ENCODE measurements at places on chromosomes 3 and 15.
A peak's percentile ranks its signal among the peaks of the same experiment; 100 is the strongest.

DNA sequence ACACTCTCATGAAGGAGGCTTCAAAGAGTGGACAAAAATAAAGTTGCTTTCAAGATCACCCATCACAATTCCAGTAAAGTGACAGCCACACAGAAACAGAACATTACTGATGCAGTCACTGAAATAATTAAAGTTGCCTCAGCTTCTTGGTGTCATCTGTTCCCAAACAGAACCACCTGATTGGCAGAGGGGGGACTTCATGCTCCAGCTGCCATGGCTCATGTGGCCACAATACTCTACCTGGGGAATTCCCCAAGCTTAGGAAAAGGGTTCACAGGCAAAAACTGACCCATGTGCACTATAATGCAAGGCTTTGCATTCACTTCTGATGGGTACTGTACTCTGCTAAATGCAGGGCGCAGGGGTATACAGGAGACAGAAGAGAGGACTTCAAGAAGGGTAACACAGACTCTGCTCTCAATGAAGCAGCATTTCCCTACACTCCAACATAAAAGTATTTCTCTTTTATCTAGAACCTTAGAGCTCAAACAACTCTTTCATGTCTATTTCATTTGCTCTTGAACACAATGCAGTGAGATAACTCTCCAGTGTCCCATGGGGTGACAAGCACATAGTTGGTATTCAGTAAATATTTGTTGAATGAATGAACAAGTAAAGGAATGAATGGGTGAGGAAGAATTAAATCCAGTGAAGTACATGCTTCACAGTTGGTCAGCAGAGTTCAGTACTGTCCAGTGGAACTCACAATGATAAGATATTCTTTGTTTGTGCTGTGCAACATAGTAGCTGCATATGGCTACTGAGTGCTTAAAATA, 8.6 kb upstream of the CTNNB1 start:
- H3K4me3 ChIP-seq: no peak overlapping the region
- no peaks in the 10 kb centered on the region for H3K27me3 ChIP-seq
- DNase-seq: no peak
- H3K36me3 ChIP-seq: no peaks in the 10 kb centered on the region
- no peak overlapping the region for H3K27ac ChIP-seq
- H3K4me1 ChIP-seq: no peaks in the 10 kb centered on the region

DNA sequence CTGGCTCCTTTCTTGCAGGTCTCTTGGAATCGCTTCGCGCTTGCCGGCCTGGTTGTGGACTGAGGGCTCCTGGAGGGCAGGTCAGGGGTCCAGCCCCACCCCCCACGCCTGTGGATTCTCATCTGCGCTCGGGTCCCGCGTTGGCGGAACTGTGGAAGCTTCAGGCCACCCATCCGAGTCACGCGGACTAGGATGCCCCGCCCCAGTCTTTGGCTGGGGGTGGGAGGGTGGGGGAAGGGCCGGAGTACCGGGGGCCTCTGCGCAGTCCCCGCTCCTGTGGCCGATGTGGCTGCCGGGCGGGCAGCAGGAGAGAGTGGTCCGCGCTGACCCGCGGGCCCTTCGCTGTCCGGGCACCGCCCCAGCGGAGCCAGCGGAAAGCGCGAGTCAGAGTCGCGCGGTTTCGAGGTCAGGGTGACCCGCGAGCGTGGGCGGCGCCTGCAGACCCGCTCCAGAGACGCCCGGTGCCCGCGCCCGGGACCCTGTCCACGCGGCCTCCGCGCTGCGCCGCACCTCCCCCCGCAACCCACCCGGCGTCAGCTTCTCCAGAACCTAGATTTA, 114.2 kb downstream of the KLF13 start:
- H3K4me1 ChIP-seq: peaks cover 9% of the 10 kb centered on the region
- H3K27me3 ChIP-seq: no peaks in the 10 kb centered on the region
- DNase-seq: peak; percentile 71
- peak overlapping the region; percentile 61 for H3K27ac ChIP-seq

- H3K36me3 ChIP-seq: no peaks in the 10 kb centered on the region
- H3K27ac ChIP-seq: no peak overlapping the region
- DNase-seq: no peak
- H3K27me3 ChIP-seq: no peaks in the 10 kb centered on the region
- H3K4me3 ChIP-seq: no peak overlapping the region
Measured at GRCh38 chr15:62301993-62302675, 137.0 kb upstream of the C2CD4B start.

GRCh38 chr3:126994661-126995245, 11.8 kb downstream of the PLXNA1 start:
- H3K36me3 ChIP-seq: no peaks in the 10 kb centered on the region
- no peaks in the 10 kb centered on the region for H3K27me3 ChIP-seq
- no peak for DNase-seq
- H3K4me1 ChIP-seq: no peaks in the 10 kb centered on the region
- H3K4me3 ChIP-seq: no peak overlapping the region

- no peak overlapping the region for H3K4me3 ChIP-seq
- H3K4me1 ChIP-seq: no peaks in the 10 kb centered on the region
- H3K36me3 ChIP-seq: no peaks in the 10 kb centered on the region
- no peak overlapping the region for H3K27ac ChIP-seq
- no peaks in the 10 kb centered on the region for H3K27me3 ChIP-seq
- no peak for DNase-seq
Measured at GRCh38 chr3:35864871-35865270, 225.5 kb downstream of the ARPP21 start.

- no peak overlapping the region for H3K27ac ChIP-seq
- H3K27me3 ChIP-seq: no peaks in the 10 kb centered on the region
- no peaks in the 10 kb centered on the region for H3K4me1 ChIP-seq
- no peak overlapping the region for H3K4me3 ChIP-seq
- no peaks in the 10 kb centered on the region for H3K36me3 ChIP-seq
Measured at GRCh38 chr3:140007081-140007480, 72.1 kb downstream of the CLSTN2 start.

DNA sequence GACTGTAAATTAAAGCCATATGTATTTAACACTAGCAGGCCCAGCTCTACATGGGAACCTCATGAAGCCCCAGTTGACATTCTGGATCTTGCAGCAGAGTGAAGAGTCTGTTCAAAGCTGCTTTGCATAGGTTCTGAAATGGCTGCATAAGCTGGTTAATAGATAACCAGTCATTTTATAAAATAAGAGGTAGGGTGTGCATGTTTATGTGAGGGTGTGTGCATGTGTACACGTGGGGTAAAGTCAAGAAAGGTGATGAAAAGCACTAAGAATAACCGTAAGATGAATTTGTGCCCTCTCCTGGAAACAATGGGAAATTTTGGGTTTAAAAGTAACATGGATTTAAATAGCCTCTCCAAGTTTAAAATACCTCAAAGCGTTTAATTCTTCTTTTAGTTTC, 33.0 kb downstream of the PAQR9 start:
- H3K4me1 ChIP-seq: no peaks in the 10 kb centered on the region
- DNase-seq: no peak
- H3K4me3 ChIP-seq: no peak overlapping the region
- H3K36me3 ChIP-seq: no peaks in the 10 kb centered on the region
- H3K27me3 ChIP-seq: no peaks in the 10 kb centered on the region
- H3K27ac ChIP-seq: no peak overlapping the region

- no peak for DNase-seq
- H3K27ac ChIP-seq: no peak overlapping the region
Measured at GRCh38 chr3:107574650-107575049, 51.9 kb downstream of the BBX start.

GRCh38 chr15:60039316-60039715, 35.2 kb downstream of the FOXB1 start:
- H3K4me3 ChIP-seq: no peak overlapping the region
- H3K27me3 ChIP-seq: no peaks in the 10 kb centered on the region
- H3K27ac ChIP-seq: no peak overlapping the region
- H3K4me1 ChIP-seq: no peaks in the 10 kb centered on the region

DNA sequence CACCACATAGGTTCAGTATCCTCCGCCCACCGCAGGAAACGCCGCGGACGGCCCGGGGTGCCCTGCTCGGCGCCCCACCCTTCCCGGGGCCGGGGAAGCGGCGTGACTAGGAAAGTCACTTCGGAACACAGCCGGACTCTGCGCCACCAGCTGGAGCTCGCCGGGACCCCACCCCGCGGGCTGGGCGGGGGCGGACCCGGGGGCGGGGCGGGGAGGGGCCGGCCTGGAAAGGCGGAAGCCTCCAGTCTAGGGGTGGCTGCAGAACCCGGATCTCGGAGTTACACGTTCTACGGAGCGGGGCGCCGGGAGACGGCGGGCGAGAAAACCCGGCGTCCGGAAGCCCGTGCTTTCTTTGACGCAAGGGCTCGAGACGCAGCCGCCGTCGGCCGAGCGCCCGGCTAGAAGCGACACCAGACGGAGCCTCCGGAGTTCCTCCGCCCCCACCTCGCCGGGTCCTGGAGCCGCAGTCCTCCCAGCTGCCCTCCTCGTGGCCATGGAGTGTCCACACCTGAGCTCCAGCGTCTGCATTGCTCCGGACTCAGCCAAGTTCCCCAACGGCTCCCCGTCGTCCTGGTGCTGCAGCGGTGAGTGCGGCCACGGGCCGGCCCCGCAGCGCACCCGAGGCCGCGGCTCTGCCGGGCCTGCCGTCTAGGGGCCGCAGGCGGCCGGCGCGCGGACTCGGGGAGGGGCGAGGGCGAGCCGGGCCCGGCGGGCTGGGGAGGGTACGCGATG, at the start of gene USP3:
Gene USP3 (plus strand): TSS at position 347 of the 732 bp plus-strand sequence. CDS start 147 bp downstream, at position 494.
- no peaks in the 10 kb centered on the region for H3K27me3 ChIP-seq
- peaks cover 23% of the 10 kb centered on the region for H3K4me1 ChIP-seq
- no peaks in the 10 kb centered on the region for H3K36me3 ChIP-seq
- peak within 1 kb of the TSS; percentile 73 for H3K4me3 ChIP-seq

GRCh38 chr3:102183186-102183585, 251.6 kb upstream of the ZPLD1 start:
- no peaks in the 10 kb centered on the region for H3K27me3 ChIP-seq
- DNase-seq: no peak
- H3K4me3 ChIP-seq: no peak overlapping the region
- H3K27ac ChIP-seq: no peak overlapping the region
- peaks cover 3% of the 10 kb centered on the region for H3K4me1 ChIP-seq

- DNase-seq: peak; percentile 22
- H3K27me3 ChIP-seq: no peaks in the 10 kb centered on the region
- H3K4me1 ChIP-seq: no peaks in the 10 kb centered on the region
- H3K27ac ChIP-seq: no peak overlapping the region
- no peak overlapping the region for H3K4me3 ChIP-seq
- H3K36me3 ChIP-seq: no peaks in the 10 kb centered on the region
Measured at GRCh38 chr3:130276203-130276803, 69.2 kb upstream of the COL6A5 start.

- H3K36me3 ChIP-seq: no peaks in the 10 kb centered on the region
- H3K27me3 ChIP-seq: no peaks in the 10 kb centered on the region
- H3K4me3 ChIP-seq: no peak overlapping the region
- H3K27ac ChIP-seq: no peak overlapping the region
- H3K4me1 ChIP-seq: no peaks in the 10 kb centered on the region
- no peak for DNase-seq
Measured at GRCh38 chr3:95459706-95460105, 1354.7 kb upstream of the EPHA6 start.

DNA sequence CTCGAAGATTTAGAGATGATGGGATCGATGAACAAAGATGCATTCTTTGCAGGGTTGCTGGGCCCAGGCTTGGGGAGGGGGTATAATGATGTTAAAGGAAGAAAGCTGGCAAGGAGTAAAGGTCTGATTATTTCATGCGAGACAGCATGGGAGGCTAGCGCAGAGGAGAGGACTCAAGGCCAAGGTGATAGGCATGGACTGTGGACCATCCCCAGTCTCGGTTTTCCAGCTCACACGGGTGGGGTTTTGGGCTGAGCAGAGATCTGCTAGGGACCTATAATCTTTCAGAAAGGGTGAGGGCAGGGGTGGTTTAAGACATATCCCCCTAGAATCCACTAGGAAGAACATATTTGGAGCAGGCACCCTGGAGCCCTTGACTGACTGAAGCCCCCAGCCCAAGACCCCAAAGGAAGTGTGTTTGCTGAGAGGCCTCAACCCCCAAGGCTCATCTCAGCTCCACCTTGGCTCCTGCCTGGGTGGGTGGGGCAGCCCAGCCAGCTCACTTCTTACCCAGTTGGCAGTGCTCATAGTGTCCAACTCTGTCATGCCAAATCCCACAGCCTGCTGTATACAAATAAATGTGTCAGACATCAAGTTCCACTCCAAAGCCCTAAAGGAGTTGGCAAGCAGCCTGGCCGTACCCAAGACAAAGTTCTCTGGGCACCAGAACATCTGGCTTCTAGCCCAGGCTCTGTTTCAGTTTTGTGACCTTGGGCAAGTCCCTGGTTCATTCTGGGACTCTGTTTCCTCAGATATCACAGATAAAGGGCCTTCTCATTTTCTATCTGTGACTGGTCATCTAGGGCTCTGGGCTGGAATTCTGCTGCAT, 17.9 kb downstream of the ACSBG1 start:
- H3K27me3 ChIP-seq: no peaks in the 10 kb centered on the region
- H3K4me1 ChIP-seq: peaks cover 10% of the 10 kb centered on the region
- DNase-seq: peak; percentile 95
- H3K27ac ChIP-seq: peak overlapping the region; percentile 53

- no peak for DNase-seq
- no peaks in the 10 kb centered on the region for H3K27me3 ChIP-seq
- H3K4me1 ChIP-seq: no peaks in the 10 kb centered on the region
- no peak overlapping the region for H3K4me3 ChIP-seq
- no peak overlapping the region for H3K27ac ChIP-seq
Measured at GRCh38 chr3:192367616-192368015, 359.7 kb downstream of the FGF12 start.

DNA sequence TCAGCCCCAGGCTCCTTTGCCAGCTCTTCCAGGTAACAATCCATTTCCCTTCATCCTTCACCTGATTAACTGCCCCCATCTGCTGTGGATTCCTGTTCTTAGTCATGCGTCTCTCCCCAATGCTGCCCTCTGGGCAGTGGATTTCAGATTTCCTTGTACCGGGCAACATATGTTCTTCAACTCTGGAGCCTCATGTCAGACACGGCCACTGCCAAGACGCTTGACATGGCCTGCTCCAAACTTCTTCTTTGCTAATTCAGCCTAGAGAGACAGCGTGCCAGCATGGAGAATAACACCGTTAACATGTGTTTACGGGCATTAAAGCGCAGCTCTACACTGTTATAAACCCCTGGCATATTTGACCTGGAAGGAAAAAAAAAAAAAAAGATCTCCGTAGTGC, 1035.1 kb upstream of the NR2F2 start:
- no peak for DNase-seq
- H3K36me3 ChIP-seq: no peaks in the 10 kb centered on the region
- no peaks in the 10 kb centered on the region for H3K27me3 ChIP-seq
- no peaks in the 10 kb centered on the region for H3K4me1 ChIP-seq
- H3K27ac ChIP-seq: no peak overlapping the region

DNA sequence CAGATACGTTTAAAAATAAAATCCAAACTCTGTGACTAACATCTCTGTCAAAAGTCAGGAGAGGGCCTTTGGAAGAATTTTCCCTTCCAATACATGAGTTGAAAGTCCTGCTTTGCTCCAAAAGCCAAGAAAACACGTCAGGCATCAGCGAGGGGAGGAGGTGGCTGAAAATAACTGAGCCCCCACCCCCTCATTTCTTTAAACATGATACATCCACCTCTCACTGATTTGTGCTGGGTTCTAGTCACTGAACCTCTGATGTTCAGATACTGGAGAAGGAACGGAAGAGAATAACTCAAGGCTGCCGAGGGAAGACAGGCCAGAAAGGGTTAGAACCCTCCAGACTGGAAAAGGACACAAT, 9.4 kb upstream of the SEMA5B start:
- no peak overlapping the region for H3K27ac ChIP-seq
- H3K36me3 ChIP-seq: no peaks in the 10 kb centered on the region
- no peaks in the 10 kb centered on the region for H3K4me1 ChIP-seq
- DNase-seq: no peak

- no peak overlapping the region for H3K4me3 ChIP-seq
- H3K27me3 ChIP-seq: no peaks in the 10 kb centered on the region
- no peaks in the 10 kb centered on the region for H3K36me3 ChIP-seq
- H3K4me1 ChIP-seq: no peaks in the 10 kb centered on the region
- no peak for DNase-seq
Measured at GRCh38 chr3:185852635-185853034, 27.8 kb upstream of the IGF2BP2 start.

GRCh38 chr15:25766417-25766816, 96.7 kb downstream of the ATP10A start:
- DNase-seq: no peak
- no peak overlapping the region for H3K4me3 ChIP-seq
- H3K36me3 ChIP-seq: no peaks in the 10 kb centered on the region
- H3K4me1 ChIP-seq: no peaks in the 10 kb centered on the region

Data from colonic mucosa (tissue), 4 donors.